ENCODE measurements at places on chromosomes 3 and 15.

- DNase-seq, result no peak
Measured at GRCh38 chr3:126751611-126752302, 47.7 kb downstream of the CHCHD6 start.

GRCh38 chr15:67639591-67639990 lies 97.1 kb downstream of the MAP2K5 start:
- DNase-seq, result no peak

DNA sequence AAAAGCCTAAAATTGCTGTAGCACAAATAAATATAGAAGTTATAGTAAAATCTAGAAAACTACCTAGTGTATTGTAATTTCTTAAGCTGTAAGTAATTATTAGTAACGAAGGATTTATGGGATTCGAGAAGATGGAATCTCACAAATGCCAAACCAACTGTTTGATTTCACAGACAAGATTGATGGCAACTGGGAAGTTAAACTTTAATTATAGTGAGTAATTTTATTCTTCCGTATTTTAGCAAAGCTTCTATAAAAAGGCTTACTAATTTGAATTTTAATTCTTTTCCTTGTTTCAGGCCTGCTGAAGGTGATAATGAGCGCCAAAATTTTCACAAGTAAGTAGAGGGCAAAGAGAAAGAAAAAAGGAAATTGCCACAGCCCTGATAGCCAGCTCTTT lies 36.6 kb downstream of the GATM start:
- DNase-seq, result no peak

- DNase-seq, result no peak
Measured at GRCh38 chr3:19457449-19457848, 309.1 kb downstream of the KCNH8 start.

DNA sequence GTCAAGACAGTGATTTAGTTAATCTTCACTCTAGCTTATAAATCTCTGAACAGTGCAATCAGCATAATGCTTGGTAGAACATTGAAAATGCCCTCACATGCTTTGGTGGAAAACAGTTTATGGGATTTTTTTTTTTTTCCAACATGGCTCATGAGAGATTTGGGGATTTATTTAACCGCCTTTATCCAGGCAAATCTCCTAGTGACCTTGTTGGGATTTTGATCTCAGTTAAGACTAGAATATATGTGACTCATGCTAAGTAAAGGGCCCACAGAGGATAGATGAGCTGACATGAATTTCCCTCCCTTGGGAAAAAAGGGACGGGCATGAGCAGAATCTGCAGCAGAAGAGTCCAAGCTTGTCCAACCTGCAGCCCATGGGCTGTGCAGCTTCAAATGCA lies 18.7 kb downstream of the LRTM1 start:
- DNase-seq, result no peak

Measured in activated CD4-positive, alpha-beta T cell treated with anti-CD3 and anti-CD28 coated beads, Interleukin-2, amount 50 U/mL, for 1 hour (primary cell).